ENCODE measurements at places on chromosomes 2 and 18.

GRCh38 chr18:26480897-26481795 is 67.2 kb downstream of the KCTD1 start:
- peak; percentile 98 for DNase-seq

GRCh38 chr2:216992056-216992675 is 132.3 kb upstream of the TNP1 start:
- no peak for DNase-seq

- DNase-seq = no peak
Observed at GRCh38 chr2:175553910-175554309, 372.4 kb upstream of the ATP5MC3 start.

GRCh38 chr18:28801876-28802275 is 624.9 kb upstream of the CDH2 start:
- peak; percentile 4 for DNase-seq

DNA sequence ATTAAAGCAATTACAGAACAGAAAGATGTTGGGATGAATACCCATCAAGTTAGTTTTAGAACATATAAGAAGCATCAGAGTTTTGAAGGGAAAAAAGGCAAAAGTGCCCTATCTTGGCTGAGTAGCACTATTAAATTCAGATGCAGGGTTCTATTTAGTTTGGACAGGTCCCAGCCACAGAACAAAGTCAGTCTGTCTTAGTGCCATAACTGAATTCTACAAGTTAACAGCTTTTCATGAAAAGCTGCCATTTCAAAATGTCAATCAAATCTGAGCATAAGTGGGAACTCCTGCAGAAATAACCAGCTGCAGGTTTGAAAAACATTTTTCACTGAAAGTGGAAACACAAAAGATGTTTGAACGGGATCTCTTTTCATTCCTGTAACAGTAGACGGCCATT is 160.4 kb downstream of the SRBD1 start:
- no peak for DNase-seq

DNA sequence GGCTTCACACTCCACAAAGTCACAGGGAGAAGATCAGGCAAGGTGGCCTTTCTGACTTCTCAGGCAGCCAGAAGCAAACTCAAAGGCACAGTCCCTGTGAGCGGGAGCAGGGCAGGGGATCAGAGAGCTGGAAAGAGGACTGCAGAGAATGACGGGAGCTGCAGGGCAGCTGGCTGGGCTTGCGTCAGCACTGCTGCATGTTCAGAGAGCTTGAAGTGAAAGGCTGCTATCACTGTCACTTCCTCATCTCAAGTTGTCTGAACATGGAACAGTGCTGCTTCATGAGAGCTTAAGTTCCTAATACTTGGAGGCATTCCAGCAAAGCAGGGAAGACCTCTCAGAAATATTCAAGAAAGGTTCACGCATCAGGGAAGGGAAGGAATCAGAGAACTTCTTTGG is 20.4 kb downstream of the TGFBRAP1 start:
- no peak for DNase-seq

- DNase-seq = no peak
Observed at GRCh38 chr2:69054431-69054830, 41.5 kb downstream of the ANTXR1 start.

GRCh38 chr2:206230060-206230762 is 44.3 kb upstream of the ZDBF2 start:
- DNase-seq = no peak

DNA sequence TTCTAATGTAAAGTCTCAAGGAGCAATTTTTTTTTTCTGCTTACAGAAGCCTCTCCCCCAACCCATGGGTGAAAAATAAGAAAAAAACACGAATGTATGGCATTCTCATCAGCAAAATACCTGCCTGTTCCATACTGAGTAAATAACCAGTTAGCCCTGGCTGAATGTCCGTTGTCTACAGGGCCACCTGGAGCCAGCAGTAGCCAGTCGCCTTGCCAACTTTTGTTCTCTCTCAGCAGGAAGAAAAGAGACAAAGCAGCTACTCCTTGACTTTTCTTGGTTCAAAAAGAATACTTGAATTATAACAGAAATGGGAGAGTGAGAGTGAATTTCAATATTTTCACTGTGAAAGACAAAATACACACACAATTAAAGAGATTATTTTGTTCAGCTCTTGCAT is 532.9 kb upstream of the CRIM1 start:
- DNase-seq = no peak

DNA sequence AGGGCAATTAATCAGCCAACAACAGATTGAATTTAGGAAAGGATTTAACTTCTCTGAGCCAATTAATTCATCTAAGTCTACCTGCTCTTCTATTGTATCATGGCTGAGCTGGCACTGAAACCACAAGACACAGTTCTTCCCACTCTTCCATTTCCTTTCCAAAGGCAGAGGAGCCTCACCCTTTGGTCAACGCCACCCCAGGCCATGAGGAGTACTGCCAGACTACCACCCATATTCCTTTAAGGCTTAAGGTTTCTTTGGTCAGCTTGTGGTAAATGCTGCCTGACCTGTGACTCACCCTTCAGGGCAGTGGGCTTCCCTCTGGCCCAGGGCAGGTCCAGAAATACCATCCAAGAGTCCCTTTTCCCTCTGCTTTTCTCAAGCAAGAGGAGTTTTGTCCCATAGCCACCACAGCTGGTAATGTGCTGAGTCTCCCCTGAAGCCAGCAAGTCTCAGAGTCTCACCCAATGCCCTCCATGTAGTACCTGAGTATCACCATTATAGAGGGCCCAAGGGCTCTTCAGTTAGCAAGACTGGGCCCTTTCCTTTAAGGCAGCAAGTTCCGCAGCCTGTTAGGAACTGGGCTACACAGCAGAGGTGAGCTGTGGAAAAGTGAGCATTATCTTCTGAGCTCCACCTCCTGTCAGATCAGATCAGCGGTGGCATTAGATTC is 900.5 kb upstream of the CRIM1 start:
- DNase-seq = peak; percentile 77

DNA sequence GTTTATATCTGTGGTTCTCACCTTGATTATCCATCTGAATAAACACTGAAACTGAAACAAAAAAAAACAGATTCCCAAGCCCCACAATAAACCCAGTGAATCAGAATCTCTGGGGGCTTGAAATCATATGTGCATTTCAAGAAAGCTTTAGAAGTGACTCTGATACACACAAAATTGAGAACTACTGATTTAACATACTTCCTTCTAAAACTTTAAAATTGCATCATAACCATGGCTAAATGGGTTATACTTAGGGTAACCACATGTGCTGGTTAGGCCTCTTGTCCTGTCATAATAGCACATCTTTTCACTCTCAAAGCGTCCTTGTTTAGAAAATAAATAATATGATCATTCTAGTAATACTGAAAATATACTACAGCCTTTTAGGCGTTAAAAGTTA is 100.9 kb downstream of the ATAD2B start:
- DNase-seq = no peak

- DNase-seq = no peak
Observed at GRCh38 chr2:159904127-159904958, 106.3 kb upstream of the CD302 start.

DNA sequence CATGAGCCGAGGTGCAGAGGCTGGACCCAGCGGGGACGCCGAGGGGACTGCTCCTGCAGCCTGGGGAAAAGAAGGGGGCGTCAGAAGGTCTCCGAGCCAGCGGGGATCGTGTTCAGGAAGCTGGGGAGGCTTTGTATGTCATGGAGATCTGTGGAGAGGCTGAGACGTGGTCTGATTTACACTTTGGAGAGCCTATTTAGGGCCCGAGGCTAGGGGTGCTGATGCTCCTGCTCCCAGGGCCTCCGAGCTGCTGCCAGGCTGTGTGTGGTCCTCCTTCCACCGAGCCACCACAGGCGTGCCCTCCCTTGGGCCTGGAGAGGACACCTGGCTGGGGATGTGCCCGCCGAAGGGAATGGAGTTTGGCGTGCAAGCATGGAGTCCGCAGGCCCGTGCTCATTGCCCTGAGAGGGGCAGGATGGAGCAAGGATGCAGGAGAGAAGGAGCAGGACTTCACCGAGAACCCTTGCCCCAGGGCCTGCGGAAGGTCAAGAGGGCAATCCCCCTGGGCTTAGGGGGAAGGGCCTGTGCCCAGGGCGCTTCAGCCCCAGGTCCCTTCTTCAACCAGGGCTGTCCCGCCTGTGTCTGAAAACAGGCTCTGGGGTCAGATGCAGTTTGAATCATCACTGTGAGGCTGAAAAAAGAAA is 252.5 kb downstream of the VAPA start:
- DNase-seq = no peak

GRCh38 chr18:60311676-60312360 is 60.8 kb downstream of the MC4R start:
- DNase-seq = no peak

DNA sequence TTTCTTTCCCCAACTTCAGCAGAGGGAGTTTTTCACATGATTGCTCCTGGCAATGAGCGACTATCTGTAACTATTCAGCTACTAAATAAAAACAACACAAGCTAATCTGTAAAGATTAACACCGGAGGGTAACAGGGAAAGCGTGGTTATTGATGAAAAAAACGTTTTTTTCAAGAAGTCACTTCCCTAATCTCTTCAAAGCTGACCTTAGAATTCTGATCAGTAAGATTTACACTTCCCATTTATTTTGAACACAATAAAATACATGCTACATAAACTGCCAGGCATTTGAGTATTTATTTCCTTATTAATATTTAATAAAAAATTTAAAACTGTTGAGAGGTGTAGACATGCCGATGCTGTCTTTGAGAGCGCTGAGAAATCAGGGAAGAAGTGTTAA is 207.4 kb upstream of the HDAC4 start:
- DNase-seq = no peak

GRCh38 chr18:73715210-73715670 is 432.4 kb downstream of the FBXO15 start:
- DNase-seq = no peak

DNA sequence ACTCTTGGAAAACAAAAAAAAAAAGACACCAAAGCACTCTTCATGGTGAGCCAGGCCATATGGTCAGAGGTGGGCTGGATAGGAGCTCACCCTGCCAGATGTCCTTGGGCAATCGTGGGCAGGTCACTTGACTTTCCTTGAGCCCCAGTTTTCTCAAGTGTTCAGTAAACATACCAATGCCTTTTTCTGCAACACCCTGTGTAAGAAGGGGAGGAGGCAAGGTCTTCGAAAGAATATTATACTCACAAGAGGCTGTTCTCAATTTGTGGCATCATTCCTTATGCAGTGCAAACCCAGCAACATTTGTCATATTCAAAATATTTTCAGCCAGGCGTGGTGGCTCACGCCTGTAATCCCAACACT is 22.9 kb upstream of the TMEM87B start:
- no peak for DNase-seq

GRCh38 chr2:20599001-20599600 is 51.8 kb downstream of the HS1BP3 start:
- DNase-seq = no peak

GRCh38 chr2:174529916-174530315 is 43.1 kb upstream of the GPR155 start:
- DNase-seq = no peak

GRCh38 chr18:10424585-10425307 is 29.7 kb upstream of the APCDD1 start:
- DNase-seq = no peak

DNA sequence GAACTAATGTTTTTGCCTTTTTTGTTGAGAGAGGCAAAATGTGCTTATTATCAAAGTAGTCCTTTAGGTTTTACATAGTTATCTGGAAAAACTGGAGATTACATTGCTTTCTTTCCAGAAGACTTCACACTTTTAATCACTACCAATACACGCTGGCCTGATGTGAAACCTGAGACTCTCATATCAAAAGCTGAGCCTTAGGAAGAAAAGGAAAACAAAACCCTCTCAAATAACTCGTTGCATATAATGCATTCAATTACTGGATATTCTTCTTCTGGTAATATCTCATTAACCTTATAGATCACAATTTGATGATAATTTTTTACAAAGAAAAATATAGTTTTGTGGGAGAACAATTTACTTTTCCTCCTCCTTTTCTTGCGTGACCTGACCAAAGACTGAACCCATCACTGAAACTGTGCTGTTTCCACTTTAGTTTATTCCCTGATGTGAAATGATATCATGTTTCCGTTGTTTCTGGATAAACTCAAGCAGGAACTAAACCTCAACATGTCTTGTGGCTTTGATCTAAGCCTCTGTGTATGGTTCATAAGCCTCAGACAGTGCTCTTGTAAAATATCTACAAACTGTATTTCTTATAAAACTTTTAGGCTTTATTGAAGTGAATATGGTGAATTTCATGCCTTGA is 332.4 kb downstream of the GULP1 start:
- DNase-seq = no peak

- DNase-seq = no peak
Observed at GRCh38 chr18:8167673-8168072, 441.6 kb upstream of the RAB12 start.

GRCh38 chr2:121999264-121999663 is 243.8 kb downstream of the TSN start:
- no peak for DNase-seq

DNA sequence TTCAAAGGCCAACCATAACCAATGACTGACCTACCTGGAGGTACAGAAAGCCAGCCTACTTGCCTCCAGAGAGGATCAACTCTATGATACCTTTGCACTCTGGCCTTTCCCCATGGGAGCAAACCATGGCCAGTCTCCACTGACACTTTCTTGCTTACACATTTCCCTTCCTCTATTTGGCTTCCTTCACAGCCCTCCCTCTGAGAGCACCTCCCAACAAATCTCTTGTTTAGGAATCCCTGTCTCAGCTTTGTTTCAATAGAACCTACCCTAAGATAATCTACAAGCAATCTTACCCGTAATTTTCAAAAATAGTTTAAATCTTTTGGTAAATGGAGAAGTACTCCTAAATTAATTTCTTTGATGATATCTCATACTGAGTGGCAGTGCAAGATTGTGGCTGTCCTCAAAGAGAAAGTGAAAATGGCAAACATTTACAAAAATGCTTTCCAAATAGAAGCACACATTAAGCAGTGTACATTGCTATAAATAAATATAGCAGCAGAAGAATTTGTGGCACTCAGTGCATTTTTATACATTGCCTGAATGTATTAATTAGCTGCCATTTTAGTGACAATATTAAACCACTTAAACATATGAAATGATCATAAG is 140.6 kb downstream of the CCDC148 start:
- DNase-seq = no peak

DNA sequence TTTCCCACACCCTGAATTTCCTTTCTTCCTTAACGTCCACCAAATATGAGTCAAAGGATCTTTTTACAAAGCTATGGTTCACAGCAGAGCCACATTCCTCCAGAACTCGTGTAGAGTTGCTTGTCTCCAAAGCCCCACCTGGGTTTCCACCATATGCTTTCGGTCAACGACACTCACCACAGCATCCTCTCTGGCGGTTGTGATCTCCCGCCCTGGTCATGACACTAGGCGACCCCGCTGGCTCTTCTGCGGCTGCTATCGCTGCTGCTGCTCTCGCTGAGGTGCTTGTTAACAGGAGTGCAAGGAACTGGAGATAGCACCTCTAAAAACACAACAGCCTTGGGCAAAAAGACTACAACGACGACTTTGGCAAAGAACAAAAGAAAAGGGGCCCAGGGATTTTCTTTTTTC is 340 bp downstream of the SLC40A1 start:
- peak; percentile 32 for DNase-seq

GRCh38 chr18:75592527-75592926 is 165.0 kb upstream of the SMIM21 start:
- DNase-seq = no peak

Measured in kidney tubule cell (primary cell).